Stimulated activated effector memory CD8-positive, alpha-beta T cell treated with anti-CD3 and anti-CD28 coated beads, Interleukin-12 subunit alpha, Interleukin-12 subunit beta, amount 100 ng/mL, for 72 hours (primary cell): ENCODE measurements at places on chromosomes 6 and 20.

DNA sequence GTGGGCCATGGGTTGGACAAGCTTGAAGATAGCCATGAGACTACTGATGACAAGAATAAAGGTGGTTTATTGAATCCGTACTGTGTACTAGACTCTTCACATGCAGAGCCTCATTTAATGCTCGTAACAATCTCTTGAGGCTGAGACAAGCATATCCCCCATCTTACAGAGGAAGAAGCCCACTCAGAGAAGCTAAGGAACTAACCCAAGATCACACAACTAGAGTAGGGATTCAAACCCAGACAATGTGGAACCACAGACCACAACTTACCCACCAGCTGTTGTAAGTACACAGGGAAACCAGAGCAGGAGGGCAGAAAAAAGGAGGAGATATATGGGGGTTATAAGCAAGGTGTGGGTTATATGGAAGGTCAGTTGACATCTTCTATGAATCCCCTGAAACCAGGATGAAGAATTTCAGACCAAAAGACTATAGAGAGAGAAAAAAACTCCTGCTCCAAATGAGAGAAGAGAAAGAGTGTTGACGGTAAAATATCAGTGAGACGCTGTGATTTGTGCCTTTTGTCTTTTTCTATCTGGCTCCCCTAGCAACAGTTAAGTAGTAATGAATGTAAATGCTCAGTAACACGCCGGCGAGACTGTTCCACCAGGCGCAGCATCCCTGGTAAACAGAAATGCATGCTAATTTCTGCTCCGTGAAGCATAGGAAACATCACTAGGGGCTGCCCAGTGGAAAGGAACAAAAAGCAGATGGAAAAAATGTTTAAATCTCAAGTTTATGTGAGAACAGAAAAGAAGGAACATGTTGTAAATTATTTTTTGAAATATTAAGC lies 80.1 kb upstream of the SLC22A16 start:
- DNase-seq: no peak

DNA sequence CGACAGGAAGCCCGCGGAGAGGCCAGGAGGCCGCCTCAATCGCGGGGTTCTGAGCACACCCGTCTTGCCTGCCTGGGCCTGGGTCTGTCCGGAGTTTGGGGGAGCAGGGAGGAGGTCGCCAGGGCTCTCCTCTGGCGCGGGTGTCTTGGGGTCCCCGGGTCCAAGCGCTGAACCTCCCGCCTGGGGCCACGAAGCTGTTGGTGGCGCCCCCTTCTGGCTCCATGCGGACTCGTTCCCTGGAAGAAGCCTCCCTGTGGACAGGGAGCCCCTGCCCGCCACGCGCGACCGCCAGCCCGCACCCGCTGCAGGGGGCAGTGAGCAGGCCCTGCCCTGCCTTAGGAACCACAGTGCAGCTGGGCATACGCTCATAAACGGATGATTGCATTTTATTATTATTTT lies 44.7 kb downstream of the MCUR1 start:
- DNase-seq: no peak

- no peak for DNase-seq
Measured at GRCh38 chr20:48064929-48065328, 279.6 kb upstream of the SULF2 start.

DNA sequence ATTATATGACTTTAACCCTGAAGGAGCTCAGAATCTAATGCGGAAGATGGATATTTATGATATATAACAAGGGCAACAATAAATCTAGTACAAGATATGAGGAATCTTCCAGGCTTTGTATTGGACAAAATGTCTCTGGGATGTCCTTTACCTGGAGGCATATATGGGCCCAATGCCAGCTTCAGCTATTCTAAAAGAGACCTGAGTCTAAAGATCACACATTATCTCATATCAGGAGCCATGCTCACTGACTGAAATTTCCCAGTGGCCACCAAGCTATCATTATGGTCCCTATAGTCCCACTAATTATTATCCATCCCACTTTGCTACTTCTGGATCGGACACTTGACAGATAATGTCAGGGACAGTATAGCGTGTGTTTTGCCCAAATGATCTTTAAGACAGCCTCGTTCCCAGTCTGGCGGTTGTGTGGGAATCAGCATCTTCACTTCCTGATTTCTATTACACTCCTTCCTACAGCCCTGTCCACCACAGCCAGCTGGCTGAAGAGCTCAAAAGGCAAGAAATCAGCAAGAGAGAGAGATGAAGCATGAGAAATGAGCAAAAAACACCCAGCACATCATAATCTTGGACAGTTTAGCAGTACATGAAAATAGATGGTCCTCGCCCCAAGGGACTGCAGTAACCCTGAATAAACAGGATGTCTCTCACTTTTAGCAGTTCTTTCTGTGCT lies 34.9 kb downstream of the KLHL31 start:
- DNase-seq: no peak

DNA sequence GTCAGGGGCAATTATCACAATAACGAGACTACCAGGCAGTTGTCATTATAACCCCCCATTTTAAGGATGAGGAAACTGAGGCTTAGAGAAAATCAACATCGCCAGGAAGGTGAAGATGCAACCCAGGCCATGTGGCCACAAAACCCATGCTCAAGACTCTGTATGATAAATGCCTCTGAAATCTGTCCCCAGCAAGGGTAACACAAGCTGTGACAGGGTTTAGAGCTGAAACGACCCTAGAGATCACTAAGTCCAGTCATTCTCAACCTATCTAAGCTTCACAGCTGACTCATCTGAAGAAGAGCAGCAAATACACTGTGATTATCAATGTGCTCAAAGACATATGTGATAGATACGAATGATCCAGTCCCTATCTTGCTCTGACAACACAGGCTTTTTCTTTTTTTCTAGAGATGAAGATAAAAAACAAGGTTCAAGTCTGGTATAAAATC lies 47.0 kb downstream of the ARHGAP18 start:
- no peak for DNase-seq

GRCh38 chr6:169503422-169504152 lies 198.2 kb downstream of the WDR27 start:
- DNase-seq: no peak

- no peak for DNase-seq
Measured at GRCh38 chr6:20605581-20605980, 71.3 kb downstream of the CDKAL1 start.

DNA sequence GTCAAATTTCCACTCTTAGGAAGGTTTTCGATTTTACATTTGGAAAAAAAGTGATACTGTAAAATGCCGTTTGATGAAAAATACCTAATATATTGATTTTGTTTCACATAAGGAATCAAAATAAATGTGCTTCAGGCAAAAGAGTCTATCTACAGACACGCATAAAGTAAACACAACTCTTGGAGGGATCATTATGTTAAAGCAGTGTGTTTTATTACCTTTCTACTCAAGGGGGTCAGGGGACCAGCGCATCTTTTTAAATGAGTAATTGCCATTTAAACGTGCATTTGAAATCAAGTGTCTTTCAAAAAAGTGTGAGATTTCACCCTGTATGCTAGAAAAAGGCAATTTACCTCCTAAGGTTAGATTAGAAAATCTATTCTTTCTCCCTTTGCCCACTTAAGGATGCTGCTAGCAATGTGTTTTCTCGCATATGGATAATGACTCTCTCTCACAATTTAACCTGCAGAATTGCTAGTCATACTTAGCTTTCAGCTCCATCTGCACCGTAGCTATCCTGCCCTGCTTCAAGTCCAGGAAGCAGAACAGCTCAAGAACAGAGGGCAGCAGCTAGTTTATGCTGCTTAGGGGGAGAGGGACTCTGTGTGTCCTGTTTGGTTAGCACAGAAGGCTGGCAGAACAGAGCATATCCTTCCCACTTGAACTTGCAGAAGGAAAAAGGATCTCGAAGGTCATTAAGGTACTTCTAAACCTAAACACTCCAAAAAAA lies 35.0 kb downstream of the NKAIN2 start:
- no peak for DNase-seq
